Stimulated activated CD8-positive, alpha-beta memory T cell treated with anti-CD3 and anti-CD28 coated beads, Interleukin-15, amount 100 ng/mL, for 48 hours (primary cell): ENCODE measurements at places on chromosomes 5 and 9.

DNA sequence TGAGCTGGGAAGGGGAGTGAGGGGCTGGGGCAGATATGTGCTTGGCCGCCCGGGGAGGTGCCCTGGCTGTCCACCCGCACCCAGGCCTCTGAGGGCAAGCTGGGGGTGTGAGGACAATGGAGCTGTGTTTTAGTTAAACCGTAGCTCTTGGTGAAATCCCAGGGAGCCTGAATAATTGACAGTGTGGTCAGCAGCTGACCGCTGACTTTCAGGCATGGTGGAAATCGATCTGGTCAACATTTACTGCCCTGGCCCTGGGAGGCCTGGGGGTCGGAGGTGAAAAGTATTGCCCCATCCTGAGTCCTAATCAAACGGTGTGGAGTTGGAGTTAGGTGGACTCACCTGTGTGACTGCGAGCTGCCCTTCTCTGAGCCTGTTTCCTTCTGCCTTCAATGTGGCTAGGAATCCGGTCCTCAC, 31.2 kb upstream of the CRB2 start:
- no peak for DNase-seq

DNA sequence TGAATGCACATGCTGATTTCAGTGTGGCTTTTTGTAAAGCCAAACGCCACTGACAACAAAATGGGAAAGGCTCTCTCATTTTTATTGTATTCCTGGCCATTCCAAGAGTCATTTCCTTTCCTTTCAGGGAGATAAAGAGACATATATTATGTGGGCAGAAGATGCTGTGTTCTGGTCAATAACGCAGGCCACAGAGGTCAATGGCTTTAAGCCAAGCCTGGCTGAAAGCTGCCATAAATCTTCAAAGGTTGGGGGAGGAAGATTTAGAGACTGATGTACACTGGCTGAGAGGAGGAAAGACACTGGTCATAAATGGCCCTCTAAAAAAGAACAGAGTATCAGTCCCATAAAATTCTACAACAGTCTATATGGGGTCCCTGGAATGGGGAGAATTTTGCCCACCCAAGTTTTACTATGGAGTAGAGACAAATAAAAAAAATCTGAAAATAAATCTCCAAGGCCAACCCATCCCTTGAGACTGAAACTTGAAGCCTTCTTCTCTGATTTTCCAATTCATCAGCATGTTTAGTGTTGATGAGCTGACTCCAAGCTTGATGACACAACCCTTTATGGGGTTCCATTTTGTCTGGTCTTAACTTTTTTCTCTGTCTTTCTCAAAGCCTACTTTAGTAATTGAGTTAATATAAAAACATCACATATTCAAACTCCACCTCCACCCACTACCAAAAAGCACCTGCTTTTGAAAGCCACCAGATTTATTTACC, 152.1 kb upstream of the SLC24A2 start:
- no peak for DNase-seq

GRCh38 chr9:104927216-104927911, 591 bp downstream of the ABCA1 start:
- no peak for DNase-seq

DNA sequence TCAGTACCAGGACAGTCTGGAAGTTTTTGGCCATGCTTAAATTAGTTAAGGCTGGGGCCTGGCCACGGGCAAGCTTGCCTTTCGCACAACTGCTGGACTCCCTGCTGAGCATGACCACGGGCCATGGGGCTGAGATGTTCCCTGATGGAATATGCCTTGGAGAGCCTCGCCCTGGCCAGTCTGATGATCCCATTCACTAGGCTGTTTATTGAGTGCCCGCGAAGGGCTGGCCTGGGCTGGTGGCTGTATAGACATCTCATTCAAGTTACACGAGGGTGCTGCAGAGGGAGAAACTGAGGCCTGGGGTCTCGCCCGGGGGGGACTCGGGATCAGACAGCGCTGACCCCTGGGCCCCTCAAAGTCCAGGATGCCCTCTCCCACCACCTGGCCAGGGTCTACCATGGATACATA, 7.8 kb upstream of the RXRA start:
- DNase-seq, result no peak

DNA sequence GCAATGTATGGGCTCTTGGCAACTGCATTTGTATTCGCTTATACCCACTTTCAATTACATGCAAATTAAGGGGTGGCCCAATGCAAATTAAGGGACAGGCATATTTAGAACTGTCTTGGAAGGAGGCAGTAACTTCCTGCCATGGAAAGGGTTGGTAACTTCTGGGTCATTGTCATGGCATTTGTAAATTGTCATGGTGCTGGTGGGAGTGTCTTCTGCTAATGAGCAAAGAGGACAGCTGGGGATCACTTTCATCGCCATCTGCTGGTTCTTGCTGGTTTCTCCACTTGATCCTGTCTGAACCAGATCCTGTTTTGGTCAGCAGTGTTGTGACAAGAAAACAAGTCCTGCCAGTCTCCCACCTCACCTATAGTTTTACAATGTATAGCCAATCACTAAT, 23.3 kb upstream of the UGT3A2 start:
- DNase-seq, result no peak

DNA sequence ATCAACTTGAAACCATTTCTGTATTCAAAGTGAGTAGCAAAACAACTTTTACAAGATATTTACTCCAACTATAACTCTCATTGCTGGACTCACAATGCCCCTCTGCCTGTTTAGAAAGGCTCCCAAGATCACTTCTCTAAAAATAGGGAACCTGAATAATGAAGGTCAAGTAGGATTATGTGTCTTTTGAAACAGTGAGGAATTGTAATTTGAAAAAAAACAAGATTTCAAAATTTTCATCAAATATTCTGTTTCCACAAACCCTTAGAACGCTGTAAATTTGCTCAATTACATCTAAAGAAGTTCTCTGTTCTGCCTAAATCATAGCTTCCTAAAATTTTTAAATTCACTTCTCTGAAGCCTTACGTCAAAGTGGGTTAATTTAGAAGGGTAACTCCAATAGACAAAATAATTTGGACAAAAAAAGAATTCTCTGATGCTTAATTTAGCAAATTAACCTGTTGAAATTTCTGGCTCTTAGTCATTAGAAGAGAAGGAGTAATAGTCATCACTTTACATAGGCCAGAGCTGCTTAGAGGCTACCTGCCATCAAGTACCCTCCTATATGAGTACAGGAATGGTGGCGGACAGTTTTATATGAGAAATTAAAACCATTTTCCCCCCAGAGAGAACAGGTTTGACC, 4.0 kb downstream of the ELL2 start:
- no peak for DNase-seq

DNA sequence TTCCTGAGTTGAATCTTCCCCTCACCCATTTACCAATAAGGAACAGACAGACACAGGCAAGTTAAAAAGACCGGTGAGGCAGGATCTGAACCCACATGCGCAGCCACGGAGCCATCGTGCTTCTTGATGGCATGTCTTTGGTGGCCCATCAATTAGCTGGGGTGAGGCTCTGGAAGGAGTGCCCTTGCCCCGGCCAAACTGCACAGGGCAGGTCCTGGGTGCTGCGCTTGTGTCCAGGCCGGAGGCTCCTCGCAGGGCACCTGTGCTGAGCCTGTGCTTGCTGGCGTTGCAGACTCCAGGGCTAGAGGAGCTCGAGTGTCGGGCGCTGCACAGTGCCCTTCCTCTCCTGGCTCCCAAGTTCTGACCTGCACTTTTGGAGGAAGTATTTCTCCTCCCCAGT, 66.4 kb downstream of the PSMB7 start:
- no peak for DNase-seq

GRCh38 chr9:110033869-110034268, 174.1 kb downstream of the C9orf152 start:
- DNase-seq, result no peak

DNA sequence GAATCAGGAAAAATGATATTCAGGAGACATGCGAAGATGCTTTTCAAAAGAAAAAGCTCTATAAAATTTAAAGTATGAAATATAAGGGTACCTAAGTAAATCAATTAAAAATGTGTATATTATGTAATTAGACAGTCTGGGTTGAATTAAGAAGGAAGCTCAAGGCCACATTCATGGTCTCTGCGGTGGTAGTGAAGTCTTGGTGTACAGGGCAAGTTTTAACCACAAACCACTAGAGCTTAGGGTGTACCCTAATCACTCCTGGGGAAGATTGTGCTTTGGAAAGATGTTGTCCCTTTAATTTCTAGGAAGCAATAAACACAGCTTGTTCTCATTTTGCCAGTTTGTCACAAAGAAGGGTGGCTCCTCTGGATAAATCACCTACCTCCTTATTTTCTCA, 287.2 kb upstream of the ZNF608 start:
- DNase-seq, result no peak

DNA sequence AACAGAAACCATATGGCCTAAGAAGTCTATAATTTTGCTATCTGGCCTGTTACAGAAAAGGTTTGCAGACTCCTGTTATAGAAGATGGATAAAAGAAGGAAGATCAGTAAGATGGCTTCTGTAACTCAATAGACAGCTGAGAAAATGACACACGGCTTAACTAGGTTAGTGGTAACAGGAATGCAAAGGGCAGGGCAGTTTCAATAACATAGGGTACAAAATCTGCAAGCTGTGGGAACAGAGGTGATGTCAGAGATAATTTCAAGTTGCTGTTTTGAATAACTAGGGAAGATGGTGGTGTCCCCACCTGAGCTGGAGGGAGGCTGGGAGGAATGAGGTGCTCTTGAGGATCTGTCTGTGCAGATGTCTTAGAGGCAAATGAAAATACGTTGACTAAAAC, 106.5 kb downstream of the GLIS3 start:
- no peak for DNase-seq

- DNase-seq, result no peak
These were observed 71.0 kb downstream of the WNK2 start for GRCh38 chr9:93254806-93255493.

DNA sequence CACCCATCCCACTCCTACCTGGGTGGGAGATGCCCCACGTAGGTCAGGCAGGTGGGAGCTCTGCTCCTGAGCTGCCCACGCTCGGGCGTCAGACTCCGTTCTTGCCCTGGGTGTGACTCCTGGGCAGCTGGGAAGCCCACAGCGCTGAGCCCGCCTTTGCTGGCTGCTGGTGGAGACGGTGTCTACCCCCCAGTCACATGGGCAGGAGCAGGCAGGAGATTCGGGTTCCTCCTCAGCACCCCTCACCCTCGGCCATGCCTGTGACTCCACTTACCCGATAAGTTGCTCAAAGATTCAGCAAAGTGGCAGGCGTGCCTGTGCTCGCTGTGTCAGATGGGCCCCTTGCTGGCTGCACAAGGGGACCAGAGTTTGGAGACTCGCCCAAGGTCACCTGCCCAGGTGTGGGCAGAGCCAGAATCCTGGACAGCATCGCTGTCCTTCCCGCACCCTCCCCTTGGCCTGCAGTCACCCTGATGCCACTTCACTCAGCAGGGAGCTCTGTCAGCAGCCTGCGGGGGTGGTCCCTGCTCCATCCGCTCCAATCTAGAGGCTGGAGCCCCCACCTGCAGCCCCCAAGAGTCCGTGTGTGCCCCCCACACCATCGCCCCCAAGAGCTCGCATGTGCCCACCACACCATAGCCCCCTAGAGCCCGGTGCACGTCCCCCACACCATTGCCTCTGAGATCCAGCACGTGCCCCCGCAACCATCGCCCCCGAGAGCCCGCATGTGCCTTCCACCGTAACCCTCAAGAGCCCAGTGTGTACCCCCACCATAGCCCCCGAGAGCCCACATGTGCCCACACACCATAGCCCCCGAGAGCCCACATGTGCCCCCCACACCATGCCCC, 4.2 kb downstream of the LCN1 start:
- DNase-seq, result no peak

- peak; percentile 21 for DNase-seq
These were observed 54.4 kb downstream of the GNAQ start for GRCh38 chr9:77977210-77977611.

GRCh38 chr9:2809692-2810419, 34.0 kb downstream of the PUM3 start:
- DNase-seq, result no peak

GRCh38 chr9:108021096-108021710, 531.6 kb upstream of the KLF4 start:
- DNase-seq, result no peak

GRCh38 chr9:137083394-137084004, 3.3 kb upstream of the MAN1B1 start:
- DNase-seq, result no peak

DNA sequence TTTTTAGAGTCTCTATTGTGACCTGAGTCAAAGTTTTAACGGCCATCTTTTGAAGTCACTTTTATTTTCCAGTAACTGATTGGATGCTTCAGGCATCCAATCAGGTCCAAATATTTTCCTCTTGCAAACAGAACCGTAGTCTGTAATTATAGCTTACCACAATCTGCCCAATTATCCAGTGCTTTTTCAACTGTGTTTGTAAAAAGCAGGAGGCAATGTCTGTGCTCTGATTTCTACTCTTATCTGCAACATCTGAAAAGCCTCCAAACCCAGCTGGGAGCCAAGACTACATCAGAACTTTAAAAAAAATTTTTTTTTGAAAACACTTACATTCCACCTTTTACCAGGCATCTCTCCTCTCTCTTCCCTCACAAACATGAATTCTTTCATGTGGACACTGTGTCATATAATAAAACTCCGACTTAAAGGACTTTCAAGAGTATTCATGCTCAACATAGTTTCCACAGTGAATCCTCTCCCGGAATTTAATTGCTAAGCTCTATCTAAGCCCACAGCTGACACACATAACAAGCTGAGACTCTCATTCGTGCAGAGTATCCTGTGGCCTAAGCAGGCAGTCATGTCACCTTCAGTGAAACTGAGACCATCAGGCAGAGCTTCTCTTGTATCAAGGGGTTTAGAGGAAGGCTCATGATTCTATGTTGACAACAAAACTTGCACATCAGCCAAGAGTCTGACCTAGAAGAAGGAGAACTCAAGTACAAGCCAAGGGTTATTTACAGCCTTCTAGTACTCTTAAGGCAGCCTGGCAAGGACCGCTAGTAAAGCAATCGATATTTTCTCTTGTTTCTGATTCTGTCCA, 272.7 kb downstream of the TLE1 start:
- DNase-seq, result no peak

DNA sequence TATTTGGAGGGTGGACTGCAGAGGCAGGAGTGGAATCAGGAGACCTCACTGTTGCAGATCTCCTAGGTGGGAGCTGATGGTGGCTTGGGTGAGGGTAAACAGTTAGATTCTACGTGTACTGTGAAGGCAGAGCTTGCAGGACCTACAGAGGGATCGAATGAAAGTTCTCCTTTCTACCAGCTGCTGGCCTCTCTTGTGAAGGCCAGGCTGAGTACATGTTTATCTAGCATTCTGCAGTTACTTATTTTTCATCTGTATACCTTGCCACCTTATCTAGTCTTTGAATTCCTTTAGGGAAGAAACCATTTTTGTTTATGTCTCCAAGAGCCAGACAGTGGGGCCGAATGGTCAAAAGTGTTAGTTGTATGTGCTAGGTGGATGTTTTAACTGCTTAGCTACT, 57.6 kb downstream of the PTTG1 start:
- no peak for DNase-seq

DNA sequence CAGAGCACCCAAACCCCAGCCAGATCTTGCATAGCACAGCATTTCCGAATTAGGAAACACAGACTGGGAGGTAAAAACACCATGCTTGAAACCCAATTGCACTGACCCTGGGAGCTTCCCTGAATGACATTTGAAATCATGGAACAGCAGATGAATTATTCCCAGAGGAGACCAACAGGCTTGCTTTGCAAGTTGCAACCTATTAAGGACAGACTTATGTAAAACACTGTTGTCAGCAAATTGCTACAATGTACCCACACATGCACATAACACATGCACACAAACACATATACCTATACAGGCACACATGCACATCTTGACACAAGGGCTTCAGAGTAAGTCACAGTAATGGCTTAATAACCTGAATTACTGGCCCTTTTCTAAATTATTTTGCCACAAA, 984.8 kb downstream of the DNAH5 start:
- DNase-seq, result no peak
